Activated T-cell treated with anti-CD3 and anti-CD28 coated beads, Interleukin-2, amount 50 U/mL, for 72 hours (primary cell): ENCODE measurements at places on chromosomes 1 and 21.

DNA sequence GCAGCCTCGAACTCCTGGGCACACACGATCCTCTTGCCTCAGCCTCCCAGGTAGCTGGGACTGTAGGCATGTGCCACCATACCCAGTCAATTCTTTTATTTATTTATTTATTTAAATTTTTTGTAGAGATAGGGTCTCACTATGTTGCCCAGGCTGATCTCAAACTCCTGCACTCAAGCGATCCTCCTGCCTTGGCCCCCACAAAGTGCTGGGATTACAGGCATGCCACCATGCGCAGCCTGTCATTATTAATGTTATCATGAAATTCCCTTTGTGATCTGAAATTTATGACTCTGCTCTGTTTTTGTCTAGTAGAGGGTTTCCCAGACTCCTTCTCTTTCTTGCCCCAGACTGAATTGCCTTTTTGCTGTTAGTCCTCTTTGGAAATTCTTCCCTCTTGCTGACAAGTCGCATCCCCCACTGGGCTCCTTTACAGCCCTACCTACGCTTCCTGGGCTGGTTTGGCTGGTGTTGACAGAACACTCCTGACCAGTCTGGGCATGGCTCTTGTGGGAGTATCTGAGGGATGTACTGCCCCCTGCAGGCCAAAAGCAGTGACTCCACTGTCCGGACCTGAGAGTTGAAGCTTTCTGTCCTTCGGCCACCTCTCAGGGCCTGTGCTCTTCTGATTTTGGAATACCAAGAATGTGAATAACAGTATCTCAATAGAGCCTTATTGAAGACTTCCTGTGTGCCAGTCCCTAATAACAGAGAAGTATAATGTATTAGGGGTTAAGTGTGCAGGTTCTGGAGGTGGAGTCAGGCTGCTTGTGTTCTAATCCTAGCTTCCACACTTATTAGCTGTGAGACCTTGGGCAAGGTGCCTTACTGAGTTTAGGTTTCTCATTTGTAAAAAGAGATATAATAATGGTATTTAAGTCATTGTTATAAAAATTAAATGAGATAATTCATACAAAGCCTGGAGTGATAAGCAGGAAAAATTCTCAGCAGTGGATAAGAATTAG, 28.2 kb downstream of the TCEANC2 start:
- peak; percentile 66 for DNase-seq

- no peak for DNase-seq
These were observed 372.3 kb downstream of the TTLL7 start for GRCh38 chr1:83626603-83627002.

DNA sequence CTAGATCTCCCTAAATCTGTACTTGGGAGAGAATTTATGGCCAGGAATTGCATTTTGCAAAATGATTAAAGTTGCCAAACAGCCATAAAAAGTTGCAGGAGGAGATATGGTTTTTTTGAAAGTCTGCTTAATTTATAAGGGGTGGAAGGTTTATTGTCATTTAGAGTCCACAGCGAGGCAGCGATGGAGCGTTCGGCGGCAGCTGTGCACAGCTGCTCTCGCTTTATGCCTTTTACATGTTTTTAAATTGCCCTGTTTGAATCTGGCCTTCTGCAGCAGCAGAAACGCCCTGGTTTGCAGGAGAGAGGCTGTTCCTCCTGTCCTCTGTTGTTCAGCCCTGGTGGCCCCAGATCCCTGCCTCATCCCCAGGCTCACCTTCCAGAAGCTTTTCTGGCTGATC, 144.9 kb upstream of the POU3F1 start:
- DNase-seq: no peak

DNA sequence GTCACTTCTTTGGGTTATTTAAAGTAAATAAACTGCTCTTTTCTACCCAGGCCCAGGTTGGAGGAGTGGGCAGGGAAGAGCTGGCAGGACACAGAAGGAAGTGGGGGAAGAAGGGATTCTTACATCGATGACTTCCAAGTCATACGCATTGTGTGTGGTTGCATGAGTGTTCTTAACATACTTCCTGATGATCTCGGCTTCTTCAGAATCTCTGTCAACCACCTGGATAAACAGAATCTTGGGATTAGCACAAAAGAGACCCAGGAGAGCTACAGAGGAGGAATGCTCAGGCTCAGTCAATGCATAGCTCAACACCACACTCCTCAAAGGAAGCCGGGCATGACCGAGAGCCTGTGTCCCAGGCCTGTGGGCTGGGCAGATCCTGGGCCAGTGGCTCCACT, 42.1 kb downstream of the PARP1 start:
- no peak for DNase-seq

- DNase-seq: peak; percentile 41
These were observed at the start of gene ECE1 for GRCh38 chr1:21289700-21290545. Gene ECE1, minus strand, starts transcription at chr1:21290463. Its CDS starts 49 bp downstream, at chr1:21290414.

GRCh38 chr1:5317391-5317790, 663.0 kb downstream of the AJAP1 start:
- no peak for DNase-seq

GRCh38 chr1:231219422-231220401, 21.3 kb upstream of the GNPAT start:
- DNase-seq: no peak

- DNase-seq: no peak
These were observed 34.5 kb downstream of the GALNT2 start for GRCh38 chr1:230101556-230101955.

- no peak for DNase-seq
These were observed 141.5 kb downstream of the PTPRC start for GRCh38 chr1:198780376-198780775.
